ENCODE measurements at places on chromosomes 1 and 21.

DNA sequence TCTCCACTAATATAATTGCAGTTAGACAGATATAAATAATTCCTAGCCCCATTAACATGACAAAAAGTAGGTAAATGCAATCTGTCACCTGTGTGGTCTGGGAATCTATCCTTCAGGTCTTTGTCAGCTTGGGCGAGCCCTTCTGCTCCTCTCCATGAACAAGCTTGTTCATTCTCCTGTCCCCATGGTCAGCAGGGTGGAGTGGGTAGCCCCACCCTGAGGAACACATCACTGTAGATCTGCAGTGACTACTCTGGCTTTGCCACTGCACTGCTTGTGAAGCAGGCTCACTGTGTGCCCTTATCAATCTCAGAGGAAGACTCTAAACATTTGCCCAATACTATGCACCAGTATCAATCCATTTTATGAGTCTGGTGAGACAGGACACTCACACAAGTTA lies 279.0 kb downstream of the MATN1 start:
- no peak for DNase-seq

- no peak for DNase-seq
These were observed 756.0 kb upstream of the ADGRL2 start for GRCh38 chr1:81044708-81045107.

DNA sequence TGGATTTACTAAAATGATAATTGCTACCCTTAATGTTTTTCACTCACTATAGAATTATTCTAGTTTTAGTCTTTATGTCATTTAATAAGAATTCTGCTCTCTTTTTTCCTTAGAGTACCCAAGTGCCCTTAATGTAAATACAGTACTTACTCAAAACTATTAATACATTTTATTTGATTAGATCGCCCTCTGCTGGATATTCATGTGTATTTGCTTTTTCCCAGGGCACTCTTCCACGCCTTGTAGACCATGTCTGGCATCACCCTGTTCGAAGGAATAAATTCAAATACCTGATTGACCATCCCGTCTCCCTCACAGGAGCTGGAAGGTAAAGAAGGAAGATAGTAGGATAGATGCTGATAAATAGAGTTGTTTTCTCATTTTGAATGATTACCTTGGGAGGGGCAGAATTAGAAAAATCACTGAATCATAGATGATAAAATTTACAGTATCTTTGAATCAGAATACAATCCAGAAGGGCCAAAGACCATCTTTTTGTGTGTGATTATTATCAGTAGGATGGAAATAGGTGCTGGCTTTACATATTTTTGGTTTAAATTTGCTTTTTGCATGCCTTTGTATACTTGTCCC lies 4.1 kb downstream of the AXDND1 start:
- no peak for DNase-seq

DNA sequence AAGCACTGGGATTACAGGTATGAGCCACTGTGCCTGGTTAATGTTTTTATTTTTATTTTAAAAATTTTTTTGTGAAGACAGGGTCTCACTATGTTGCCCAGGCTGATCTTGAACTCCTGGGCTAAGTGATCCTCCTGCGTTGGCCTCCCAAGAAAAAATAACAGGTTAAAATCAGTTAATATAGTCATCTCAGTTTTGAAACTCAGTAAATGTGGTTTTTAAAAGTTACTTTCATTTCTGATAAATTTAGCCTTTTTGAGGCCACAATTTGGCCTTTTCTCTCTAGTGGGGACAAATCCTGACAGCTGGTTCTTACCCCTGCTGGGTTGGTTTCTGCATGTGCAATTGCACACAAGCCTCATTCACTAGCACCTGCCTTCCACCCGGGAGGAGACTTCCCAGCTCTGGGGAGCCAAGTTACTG lies 13.3 kb downstream of the PMF1 start:
- no peak for DNase-seq

- DNase-seq: no peak
These were observed 921 bp upstream of the MIB2 start for GRCh38 chr1:1614204-1614953.

GRCh38 chr1:105027838-105028471 lies 1278.3 kb downstream of the AMY1C start:
- no peak for DNase-seq

DNA sequence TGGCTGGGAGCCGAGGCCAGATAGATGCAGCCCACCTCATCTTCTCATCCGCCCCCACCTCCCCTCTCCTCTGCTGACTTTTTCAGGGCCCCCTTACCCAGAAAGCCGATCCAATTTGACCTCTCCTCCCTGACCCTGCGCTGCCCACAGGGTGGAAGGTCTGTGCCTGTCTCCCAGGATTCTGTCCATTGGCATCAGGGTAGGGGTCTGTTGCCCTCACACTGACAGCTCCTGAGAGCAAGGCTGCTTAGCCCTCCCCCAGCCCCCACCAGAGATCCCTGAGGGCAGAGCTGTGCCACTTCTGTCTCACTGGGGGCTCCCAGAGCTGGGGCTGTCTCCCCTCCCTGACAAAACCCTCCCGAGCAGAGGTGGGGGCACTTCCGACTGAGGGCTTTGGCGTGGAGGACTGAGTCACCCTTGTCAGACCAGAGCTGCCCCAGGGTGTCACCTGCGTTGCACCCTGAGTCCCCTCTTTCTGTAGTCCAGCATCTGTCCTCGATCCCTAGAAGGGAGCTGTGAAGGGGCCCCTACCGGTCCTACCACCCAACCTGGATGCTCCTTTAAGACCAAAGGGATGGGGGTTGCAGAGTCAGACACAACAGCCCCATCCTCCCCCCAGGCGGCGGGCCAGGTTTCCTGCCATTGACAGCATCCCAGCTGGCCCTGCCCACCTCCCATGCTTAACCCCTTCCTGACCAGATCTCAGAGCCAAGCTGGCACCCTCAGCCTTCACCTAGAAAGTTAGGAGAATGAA lies 2.4 kb upstream of the FAM110D start:
- DNase-seq: no peak

- no peak for DNase-seq
These were observed 17.0 kb downstream of the FAM20B start for GRCh38 chr1:179042700-179043099.

Measured in substantia nigra (tissue), 51 donors.